ENCODE measurements at places on chromosomes 4 and X.

- no peaks in the 10 kb centered on the region for H3K36me3 ChIP-seq
- H3K27ac ChIP-seq: no peak overlapping the region
- H3K4me3 ChIP-seq: no peak overlapping the region
- H3K4me1 ChIP-seq: no peaks in the 10 kb centered on the region
- no peaks in the 10 kb centered on the region for H3K27me3 ChIP-seq
Measured at GRCh38 chrX:104695593-104695992, 129.6 kb downstream of the IL1RAPL2 start.

DNA sequence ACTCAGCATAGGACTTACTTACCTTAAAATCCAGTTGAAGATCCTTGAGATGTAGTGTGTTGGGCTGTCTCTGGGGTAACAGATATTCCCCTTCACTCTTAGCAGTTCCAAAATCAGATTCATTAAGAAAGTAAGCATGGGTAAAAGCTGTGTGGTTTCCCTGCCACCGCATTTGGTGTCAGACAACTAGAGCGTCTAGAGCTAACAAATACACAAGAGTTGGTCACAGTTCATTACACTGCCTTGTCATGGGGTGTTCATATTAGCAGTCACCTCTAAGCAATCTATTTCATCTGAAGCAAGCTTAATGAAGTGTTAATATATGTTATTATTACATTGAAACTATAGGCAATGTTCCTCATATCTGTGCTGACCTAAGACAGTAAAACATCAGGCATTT is 342.8 kb downstream of the PPARGC1A start:
- H3K27me3 ChIP-seq: no peaks in the 10 kb centered on the region
- no peak overlapping the region for H3K4me3 ChIP-seq
- no peak for DNase-seq
- H3K4me1 ChIP-seq: no peaks in the 10 kb centered on the region
- H3K27ac ChIP-seq: no peak overlapping the region

DNA sequence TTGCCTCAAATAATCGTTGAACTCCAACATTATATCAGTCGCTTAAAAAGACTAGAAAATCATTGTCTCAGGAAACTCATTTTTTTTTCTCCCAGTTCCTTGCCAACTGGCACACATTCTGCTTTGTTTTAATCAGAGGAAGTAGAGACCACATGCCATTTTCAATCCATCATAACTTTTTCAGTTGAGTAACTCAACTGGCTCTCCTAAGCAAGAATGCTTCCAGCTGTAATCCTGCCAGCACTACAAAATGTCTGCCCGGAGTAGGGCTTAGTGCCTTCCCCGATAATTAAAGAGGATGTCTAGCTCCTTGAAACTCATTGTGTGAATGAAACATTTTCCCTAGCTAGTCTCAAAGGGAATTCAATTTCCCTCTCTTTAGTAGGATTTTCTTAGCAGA is 33.0 kb downstream of the FREM3 start:
- peaks cover 3% of the 10 kb centered on the region for H3K27me3 ChIP-seq
- H3K4me3 ChIP-seq: no peak overlapping the region
- H3K36me3 ChIP-seq: no peaks in the 10 kb centered on the region
- H3K4me1 ChIP-seq: no peaks in the 10 kb centered on the region
- no peak overlapping the region for H3K27ac ChIP-seq
- no peak for DNase-seq

DNA sequence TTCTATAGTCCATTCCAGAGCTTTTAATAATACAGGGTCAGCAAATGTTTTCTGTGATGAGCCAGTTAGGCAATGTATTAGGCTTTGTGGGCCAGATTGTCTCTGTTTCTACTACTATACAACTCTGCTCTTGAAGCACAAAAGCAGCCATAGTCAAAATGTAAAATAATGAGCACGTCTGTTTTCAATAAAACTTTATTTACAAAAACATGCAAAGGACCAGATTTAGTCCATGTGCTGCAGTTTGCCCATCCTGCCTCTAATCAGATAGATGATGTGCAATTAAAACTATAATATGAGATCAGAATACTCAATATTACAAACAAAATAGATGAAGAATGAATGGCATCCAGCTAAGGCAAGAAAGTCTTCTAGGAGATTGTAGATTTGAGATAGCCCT is 127.8 kb upstream of the FRMPD4 start:
- H3K4me3 ChIP-seq: no peak overlapping the region
- no peaks in the 10 kb centered on the region for H3K36me3 ChIP-seq
- H3K27ac ChIP-seq: no peak overlapping the region
- H3K27me3 ChIP-seq: no peaks in the 10 kb centered on the region

DNA sequence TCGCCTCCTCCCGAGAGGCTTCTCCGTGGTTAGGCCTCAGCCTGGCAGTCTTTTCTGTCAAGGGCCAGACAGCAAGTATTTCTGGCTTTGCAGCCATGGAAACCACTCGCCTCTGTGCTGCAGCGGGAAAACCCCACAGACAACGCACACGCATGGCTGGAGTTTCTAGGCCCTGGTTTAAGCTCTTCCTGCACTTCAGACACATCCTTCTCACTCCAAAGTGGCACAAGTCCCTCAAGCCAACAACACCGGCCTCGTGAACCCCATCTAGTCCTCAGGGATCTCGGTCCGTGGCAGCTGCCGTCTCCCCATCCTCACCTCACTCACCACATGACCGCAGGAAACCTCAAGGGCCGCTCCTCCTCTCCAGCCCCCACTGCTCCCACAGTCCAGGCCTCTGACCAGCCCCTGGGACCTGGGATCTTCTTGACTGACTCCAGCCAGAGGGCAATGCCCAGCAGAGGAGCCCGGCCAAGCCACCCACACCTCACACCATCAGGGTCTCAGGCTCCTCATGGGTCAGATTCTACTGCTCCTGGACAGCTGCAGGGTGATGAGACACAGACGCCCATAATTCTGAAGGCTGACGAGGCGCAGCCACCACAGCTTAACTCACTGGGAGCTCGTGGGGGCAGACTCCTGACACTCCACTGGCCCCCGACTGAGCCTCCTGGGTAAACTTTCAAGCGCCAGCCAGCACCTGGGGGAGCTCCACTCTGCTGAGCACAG is 21.7 kb downstream of the LETM1 start:
- H3K27ac ChIP-seq: no peak overlapping the region
- H3K36me3 ChIP-seq: peaks cover 25% of the 10 kb centered on the region
- no peak for DNase-seq

- H3K27me3 ChIP-seq: no peaks in the 10 kb centered on the region
- peaks cover 19% of the 10 kb centered on the region for H3K36me3 ChIP-seq
- H3K27ac ChIP-seq: no peak overlapping the region
Measured at GRCh38 chrX:2402361-2402690, 98.5 kb downstream of the DHRSX start.

DNA sequence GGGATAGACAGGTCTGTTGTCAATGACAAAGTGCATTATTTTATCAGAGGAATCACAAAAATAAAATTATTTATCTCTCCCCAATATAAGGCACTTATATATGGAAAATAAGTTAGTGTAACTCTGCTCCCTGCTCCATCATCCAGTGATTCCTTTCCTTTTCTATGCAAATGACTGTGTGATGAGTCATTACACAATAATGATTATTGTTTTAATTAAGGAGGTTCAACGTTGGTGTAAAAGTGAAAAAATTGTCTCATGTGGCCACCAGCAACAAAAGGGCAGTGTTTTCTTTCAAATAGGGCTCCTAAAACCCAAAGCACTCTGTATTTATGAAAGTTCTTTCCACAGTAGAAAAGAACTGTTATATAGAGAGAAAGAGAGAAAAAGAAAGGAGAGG is 16.7 kb downstream of the SLC7A11 start:
- no peak overlapping the region for H3K4me3 ChIP-seq
- no peaks in the 10 kb centered on the region for H3K4me1 ChIP-seq
- no peak overlapping the region for H3K27ac ChIP-seq
- H3K27me3 ChIP-seq: no peaks in the 10 kb centered on the region
- H3K36me3 ChIP-seq: no peaks in the 10 kb centered on the region

GRCh38 chr4:90071289-90072235 is 55.6 kb upstream of the CCSER1 start:
- no peak overlapping the region for H3K27ac ChIP-seq
- peaks cover 20% of the 10 kb centered on the region for H3K27me3 ChIP-seq
- no peak for DNase-seq
- H3K4me3 ChIP-seq: no peak overlapping the region
- no peaks in the 10 kb centered on the region for H3K36me3 ChIP-seq

DNA sequence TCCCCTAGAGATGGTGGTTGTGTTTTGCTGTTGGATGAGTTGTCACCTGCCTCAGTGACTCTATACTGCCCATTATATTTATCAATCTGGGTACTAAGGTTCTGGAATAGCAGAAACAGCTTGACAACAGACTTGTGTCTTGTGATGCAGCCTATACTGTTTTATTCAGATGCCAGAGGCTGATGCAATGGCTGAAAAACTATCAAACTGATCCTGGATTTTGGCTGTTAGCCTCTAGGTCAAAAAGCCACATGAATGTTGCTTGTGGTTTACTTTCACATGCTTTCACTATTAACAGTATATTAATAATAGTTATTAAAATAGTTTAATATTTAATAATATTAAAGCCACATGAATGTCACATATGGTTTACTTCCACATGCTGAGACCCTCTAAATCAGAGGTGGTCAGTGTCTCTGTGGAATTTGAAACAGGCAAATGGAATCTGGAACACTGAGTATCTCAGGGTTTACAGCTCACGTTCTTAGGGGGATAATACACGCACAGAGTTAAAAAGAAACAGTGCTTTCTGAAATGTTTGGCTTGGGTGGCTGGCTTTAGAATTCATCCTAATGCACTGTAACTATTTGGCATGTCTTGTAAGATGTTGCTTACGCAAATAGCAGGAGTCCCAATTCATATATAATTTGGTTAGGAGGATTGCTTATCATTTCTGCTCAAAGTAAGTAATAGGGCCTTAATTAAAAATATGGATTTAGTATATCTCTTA is 82.5 kb upstream of the LCORL start:
- no peak overlapping the region for H3K4me3 ChIP-seq
- H3K36me3 ChIP-seq: no peaks in the 10 kb centered on the region
- H3K27me3 ChIP-seq: no peaks in the 10 kb centered on the region
- H3K4me1 ChIP-seq: no peaks in the 10 kb centered on the region
- no peak overlapping the region for H3K27ac ChIP-seq
- no peak for DNase-seq

GRCh38 chrX:1178580-1179057 is 33.8 kb downstream of the CRLF2 start:
- H3K36me3 ChIP-seq: no peaks in the 10 kb centered on the region
- no peaks in the 10 kb centered on the region for H3K4me1 ChIP-seq
- H3K27ac ChIP-seq: no peak overlapping the region

DNA sequence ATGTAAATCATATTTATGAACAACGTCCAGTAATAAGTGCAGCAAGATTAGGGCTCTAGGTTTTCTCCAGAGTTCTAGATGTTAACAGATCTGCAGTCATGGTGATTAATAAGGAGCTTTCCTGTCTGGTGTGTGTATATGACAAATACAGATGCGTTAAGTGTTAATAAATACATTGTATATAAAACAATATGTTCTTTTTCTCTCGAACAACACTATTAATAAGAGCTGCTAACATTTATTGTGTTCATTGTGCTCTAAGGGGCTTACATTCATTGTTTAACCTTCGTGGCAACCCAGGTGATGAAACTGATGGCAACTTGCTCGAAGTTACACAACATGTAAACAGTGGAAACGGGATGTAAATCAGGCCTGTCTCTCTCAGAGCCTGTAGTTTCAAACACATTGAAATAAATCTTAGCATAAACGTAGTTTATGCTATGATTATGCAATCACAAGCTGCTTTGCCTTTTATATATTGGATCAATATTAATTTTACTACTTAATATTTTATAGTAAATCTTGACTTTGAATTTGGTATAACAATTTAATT is 547 bp upstream of the CLGN start:
- H3K36me3 ChIP-seq: no peaks in the 10 kb centered on the region
- H3K27ac ChIP-seq: no peak overlapping the region
- DNase-seq: no peak
- peaks cover 10% of the 10 kb centered on the region for H3K4me1 ChIP-seq
- H3K27me3 ChIP-seq: peaks cover 63% of the 10 kb centered on the region

- no peak overlapping the region for H3K27ac ChIP-seq
- peak overlapping the region; percentile 56 for H3K4me3 ChIP-seq
- no peaks in the 10 kb centered on the region for H3K36me3 ChIP-seq
- peaks cover 5% of the 10 kb centered on the region for H3K4me1 ChIP-seq
Measured at GRCh38 chrX:103356858-103357257, 552 bp downstream of the TCEAL9 start.

- no peak overlapping the region for H3K4me3 ChIP-seq
- DNase-seq: no peak
- H3K4me1 ChIP-seq: peaks cover 10% of the 10 kb centered on the region
- no peaks in the 10 kb centered on the region for H3K36me3 ChIP-seq
- no peak overlapping the region for H3K27ac ChIP-seq
Measured at GRCh38 chrX:72045552-72046277, 86.0 kb downstream of the RTL5 start.

GRCh38 chr4:73021634-73022033 is 47.9 kb downstream of the COX18 start:
- H3K4me1 ChIP-seq: no peaks in the 10 kb centered on the region
- no peaks in the 10 kb centered on the region for H3K36me3 ChIP-seq
- no peak overlapping the region for H3K27ac ChIP-seq
- H3K4me3 ChIP-seq: no peak overlapping the region
- H3K27me3 ChIP-seq: no peaks in the 10 kb centered on the region

DNA sequence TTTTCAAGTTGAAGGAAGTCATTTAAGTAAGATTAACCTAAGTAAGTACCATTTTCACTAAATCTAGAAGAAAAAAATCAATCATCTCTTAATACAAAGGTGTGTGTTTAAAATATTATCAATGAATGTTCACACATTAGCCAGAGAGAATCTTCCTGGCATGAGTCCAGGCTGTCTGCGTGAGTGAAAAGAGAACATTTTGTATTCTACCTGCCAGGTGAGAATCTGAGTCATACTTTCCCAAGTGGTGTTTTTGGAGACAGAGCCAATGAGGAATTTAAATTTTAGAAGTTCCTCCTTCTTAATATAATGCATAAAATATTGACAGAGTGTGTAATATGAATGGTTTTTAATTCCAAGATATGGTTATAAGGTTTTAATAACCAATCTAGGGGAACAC is 371.8 kb upstream of the NR3C2 start:
- H3K36me3 ChIP-seq: no peaks in the 10 kb centered on the region
- no peaks in the 10 kb centered on the region for H3K27me3 ChIP-seq
- no peak overlapping the region for H3K27ac ChIP-seq
- DNase-seq: no peak
- H3K4me3 ChIP-seq: no peak overlapping the region
- no peaks in the 10 kb centered on the region for H3K4me1 ChIP-seq

DNA sequence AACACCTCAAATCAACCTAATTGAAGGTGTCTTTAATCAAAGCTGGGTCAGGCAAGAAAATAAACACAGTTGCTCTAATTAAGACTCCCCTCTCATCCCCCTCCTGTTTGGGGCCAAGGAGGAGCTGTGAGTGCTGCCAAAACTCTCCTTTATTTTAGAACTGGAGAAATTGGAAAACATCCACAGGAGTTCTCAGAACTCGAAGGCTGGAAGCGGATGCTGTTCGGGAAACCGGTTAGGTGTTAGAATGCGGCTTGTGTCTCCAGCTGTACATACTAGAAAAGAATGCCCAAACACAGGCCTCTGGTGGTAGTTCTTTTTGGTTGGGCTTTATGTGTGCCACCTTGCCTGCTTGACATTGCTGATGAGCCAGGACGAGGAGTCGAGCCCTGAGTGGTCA is 118.2 kb downstream of the GPR143 start:
- H3K27me3 ChIP-seq: no peaks in the 10 kb centered on the region
- no peak overlapping the region for H3K4me3 ChIP-seq
- H3K4me1 ChIP-seq: peaks cover 29% of the 10 kb centered on the region
- peaks cover 3% of the 10 kb centered on the region for H3K36me3 ChIP-seq
- H3K27ac ChIP-seq: no peak overlapping the region
- DNase-seq: no peak

Data from activated CD4-positive, alpha-beta T cell treated with anti-CD3 and anti-CD28 coated beads, Interleukin-2, amount 10 ng/mL, durations not matched to agents 7 days and 5 days (primary cell).